T1000 (cell line): ENCODE measurements at places on chromosomes 1 and 21.

- no peak for DNase-seq
Measured at GRCh38 chr1:226697151-226697928, 41.7 kb downstream of the ITPKB start.

GRCh38 chr1:247551721-247552120 lies 2.8 kb downstream of the GCSAML start:
- peak; percentile 8 for DNase-seq

GRCh38 chr1:172612478-172612877 lies 46.4 kb upstream of the FASLG start:
- DNase-seq, result no peak

DNA sequence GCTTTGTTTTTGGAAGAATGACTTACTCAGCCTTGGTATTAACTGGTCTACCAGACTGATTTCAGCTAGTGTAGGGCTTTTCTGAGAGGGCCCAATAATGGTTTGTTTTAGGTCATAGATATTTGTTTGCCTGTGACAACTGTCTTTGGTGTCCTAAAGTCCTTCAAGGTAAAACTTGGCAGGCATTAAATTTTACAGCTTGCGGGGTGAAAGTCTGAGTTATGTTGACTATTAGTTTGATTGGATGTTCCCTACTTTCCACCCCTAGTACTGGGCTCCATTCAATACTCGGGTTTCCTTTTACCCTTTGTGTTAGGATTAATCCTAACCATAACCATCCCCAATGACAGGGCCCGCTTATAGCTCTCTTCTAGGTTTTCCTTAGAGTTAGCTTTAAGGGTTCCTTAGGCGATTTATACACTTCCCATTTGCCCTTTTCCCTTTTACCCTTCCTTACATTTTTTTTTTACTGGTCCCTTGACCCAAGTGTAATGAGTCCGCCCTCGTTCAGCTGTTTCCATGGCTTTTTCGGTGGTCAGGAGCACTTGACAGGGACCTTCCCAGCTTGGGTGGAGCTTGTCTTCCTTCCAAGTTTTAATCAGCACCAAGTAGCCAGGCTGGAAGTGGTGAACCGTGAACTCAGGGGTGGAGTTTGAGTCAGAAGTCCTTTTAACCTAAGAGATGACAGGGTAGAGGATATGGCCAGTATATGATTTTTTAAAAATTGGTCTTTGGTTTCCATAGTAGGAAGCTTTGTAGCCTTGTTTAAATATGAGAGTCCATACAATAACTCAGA lies 28.5 kb upstream of the LCE5A start:
- no peak for DNase-seq

GRCh38 chr21:26490771-26491170 lies 82.3 kb downstream of the CYYR1 start:
- DNase-seq, result no peak

DNA sequence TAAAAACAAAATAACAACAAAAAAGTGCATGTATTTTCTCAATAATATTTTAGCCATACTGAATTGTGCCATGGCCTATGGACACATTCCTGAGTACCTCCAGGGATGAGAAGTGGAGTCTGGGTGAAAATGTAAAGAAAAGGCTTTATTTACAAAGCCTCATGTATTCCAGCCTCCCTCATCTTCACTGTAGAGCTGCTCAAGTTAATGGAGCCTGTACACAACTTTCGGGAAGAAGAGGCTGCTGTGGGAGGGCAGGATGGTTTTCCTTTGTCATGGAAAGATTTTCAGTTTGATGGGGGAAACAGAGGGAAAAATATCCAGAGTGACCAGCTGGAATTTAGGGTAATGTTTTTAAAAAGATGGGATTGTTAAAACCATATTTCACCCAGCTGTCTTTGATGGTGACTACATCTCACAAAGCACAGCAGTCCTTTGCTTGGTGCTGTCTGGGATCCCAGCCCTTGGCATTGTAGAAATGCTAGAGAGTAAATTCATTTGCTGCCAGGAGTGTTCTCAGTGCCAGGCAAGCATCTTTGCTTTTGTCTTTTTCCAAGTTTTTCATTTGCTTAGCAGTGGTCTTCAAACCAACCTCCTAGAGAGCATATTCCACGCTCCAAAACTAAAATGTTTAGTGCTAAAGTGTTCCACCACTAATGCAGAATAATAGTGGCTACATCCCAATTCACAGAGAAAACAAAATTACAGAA lies 54.9 kb downstream of the DPT start:
- DNase-seq, result no peak

GRCh38 chr1:3903141-3904005 lies 3.3 kb upstream of the C1orf174 start:
- no peak for DNase-seq

GRCh38 chr1:40257313-40257687 lies 736 bp upstream of the ZMPSTE24 start:
- no peak for DNase-seq

DNA sequence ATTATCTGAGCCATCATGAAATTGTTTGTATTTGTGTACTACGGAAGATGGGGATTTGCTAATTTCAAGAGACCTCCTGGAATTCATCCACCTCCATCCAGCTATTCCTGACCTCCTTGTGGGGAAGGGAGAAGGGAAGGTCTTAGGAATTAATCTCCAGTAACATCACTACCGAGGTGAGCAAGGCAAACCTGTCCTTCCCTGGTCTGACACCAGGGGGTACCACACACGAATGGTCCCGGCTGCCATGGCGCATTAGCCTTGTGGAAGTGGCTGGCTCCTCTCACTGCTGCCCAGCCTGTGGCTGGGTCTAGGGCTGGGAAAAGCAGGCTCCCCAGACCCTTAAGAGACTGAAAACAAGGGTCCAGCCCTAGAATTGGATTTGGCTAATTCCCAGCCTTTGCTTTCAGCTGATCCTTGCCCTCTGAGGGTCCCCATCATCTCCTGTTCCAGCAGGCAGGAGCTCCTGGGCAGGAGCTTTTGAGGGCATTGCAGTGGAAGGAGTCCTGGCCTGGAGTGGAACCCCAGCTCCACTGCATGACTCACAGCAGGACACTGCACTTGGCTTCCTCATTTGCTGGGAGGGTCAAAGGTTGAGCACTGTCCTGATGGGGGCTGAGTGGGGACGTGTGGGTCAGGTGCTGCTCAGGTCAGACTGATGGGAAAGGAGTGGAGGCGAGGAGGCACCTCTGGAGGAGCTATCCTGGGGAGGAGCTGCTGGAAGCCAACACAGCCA lies 34.8 kb downstream of the RIMS3 start:
- DNase-seq, result no peak

DNA sequence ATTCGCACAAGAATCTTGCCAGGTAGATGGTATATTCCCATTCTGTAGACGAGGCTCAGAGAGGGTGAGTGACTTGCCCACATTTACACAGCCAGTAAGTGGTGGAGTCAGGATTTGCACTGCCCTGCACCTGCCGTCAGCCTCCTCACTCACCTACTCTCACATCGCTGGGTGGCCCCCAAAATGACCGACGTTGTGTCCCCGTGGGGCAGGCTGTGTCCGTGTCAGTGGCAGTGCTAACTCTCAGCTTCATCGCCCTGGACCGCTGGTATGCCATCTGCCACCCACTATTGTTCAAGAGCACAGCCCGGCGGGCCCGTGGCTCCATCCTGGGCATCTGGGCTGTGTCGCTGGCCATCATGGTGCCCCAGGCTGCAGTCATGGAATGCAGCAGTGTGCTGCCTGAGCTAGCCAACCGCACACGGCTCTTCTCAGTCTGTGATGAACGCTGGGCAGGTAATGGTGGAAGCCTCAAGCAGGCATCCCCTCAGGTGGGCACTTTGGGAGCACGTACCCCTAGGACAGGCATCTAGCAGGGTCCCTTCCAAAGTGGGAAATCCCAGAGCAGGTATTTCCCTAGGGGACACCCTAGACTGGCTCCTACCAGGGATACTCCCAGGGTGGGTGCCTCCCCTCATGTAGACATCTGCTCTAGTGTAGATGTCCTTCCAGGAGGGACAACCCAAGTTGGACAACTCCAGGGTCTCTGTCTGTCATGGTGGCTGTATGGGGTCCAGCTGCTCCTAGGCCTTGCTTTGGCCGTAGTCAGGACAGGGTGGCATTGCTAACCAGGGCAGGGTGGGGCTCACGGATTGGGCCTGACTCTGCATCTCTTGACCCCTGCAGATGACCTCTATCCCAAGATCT lies 3.4 kb downstream of the HCRTR1 start:
- no peak for DNase-seq

GRCh38 chr1:36691374-36691773 lies 208.7 kb upstream of the CSF3R start:
- DNase-seq, result no peak

GRCh38 chr1:58739856-58740466 lies 40.1 kb upstream of the MYSM1 start:
- no peak for DNase-seq

DNA sequence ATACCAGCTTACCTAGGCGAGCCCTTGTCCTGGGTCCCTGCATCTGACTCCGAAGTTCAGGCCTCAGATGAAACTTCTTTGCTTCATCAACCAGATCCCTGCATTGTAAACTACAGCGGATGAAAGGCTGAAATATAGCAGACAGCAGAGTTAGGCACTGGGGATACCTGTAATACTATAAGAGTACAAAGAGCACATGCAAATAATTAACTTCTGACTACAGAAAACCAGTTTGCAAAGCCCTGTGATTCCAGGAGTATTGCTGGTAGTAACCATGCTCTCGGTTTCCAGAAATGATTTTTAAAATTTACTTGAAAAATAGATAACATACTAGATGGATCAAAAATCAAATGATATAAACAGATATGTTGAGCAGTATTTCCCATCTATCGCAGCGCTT lies 18.0 kb downstream of the KLHL12 start:
- DNase-seq, result no peak

GRCh38 chr21:46472246-46472645 lies 13.6 kb downstream of the DIP2A start:
- DNase-seq, result no peak

DNA sequence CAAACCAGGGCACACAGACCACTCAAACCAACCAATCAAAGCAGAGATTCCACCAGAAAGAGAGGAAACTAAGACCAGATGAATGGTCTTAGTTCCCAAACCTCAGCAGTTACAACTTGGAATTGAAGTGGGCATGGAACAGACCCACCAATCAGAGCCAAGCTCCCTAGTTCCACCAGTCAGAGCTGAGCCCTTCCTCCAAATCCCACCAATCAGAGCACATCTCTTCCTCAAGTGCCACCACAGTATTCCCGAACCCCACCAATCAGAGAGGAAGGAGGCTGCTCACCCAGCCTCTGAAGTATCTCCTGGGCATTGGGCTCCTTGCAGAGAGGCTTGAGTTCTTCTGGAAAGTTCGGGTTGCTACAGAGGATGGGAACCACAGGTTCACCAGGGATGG lies 1.4 kb downstream of the GUCA2A start:
- no peak for DNase-seq

GRCh38 chr1:11550664-11551283 lies 71.8 kb downstream of the DISP3 start:
- peak; percentile 6 for DNase-seq

DNA sequence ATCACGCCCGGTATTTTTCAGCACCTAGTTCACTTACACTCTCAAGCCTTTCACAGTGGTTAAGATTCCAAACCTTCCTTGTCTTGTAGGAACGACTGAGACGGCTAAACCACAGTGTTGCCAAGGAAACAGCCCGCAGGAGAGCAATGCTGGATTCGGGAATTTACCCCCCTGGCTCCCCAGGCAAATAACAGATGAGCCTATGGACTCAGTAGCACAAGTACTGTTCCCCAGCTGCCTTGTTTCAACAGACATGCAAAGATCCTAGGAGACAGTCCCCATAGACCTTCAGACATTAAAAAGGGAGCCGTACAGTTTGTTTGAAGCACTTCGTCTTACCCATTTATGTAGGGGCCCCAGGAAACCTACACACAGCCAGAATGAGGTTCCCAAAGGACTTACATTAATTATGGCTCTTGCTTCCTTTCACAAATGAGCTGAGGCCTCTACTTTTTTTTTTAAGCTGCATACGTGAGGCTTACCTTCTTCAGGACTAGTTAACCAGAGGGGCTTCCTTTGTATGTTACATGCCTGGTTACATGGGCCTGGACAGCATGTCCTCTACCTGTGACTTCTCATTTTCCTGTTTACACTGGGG lies 2.7 kb downstream of the SNAPIN start:
- no peak for DNase-seq

GRCh38 chr1:25020851-25021590 lies 90.9 kb upstream of the RUNX3 start:
- DNase-seq, result no peak

DNA sequence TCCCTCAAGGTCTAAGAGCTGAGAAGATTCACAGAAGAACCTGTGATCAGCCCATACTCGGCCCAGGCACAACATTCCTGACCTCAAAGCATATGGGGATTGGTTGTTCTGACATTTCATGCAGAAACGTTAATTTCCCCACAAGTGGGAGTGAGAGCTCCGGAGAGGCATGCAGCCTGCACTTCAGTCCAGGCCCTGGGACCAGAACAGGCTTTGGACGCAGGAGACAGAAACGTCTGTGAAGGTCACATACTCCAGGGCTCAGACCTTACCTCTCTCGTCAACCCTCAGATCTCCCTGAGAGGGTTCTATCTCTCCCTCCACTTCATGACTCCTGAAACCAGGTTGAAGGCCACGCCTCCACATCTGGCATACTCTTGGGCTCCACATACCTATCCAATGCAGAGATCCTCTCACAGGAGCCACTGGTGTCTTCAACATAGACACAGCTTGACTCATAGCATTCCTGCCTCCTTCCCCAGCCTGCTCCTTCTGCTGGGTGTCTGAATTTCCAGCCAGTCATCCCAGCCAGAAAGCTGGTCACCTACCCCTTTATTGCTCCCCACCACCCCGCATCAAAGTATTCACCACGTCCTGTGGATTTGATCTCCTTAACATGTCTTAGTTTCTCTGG lies 149.2 kb downstream of the OMA1 start:
- DNase-seq, result peak; percentile 27

DNA sequence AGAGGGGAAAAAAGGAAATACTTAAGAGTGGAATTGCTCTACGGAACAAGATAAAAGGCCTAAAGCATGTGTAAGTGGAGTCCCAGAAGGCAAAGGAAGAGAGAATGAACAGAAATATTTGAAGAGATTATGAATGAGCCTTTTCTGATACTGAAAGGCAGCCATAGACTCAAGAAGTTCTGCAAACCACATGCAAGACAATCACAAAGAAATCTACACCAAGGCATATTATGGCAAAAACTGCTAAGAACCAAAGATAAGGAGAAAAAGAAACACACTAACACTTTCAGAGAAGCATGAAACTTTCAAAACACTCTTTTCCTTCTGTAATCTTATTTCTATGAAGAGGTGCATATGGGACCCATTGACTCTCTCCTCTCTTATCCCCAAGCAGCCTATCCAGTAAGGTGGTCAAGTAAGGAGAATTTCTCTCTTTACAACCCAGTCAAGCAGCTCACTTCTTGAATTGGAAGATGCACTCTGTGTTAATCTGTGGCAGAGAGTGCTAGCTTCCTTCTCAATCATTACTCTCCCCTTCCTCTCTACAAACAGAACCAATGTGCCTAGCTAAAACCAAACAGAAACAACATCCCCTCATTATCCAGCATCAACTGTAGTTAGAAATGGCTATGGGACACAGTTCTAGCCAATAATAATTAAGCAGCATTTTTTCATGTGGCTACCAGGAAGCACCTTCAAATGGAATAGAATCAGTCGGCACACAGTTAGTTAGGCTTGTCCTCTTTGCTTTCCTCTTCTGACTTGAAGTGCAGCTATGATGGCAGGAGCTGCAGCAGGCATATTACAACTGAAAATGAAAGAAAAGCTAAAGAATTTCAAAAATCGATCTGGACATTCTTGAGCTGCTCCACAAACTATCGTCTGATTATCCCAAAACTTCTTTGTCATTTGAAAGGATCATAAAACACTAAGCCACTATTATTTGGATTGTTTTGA lies 25.9 kb downstream of the KRTAP19-8 start:
- no peak for DNase-seq

- peak; percentile 81 for DNase-seq
Measured at GRCh38 chr1:12153181-12153785, 13.5 kb upstream of the TNFRSF1B start.

- no peak for DNase-seq
Measured at GRCh38 chr1:116127848-116128540, 16.8 kb downstream of the MAB21L3 start.
